Stimulated activated CD8-positive, alpha-beta memory T cell treated with anti-CD3 and anti-CD28 coated beads, Interleukin-12 subunit alpha, Interleukin-12 subunit beta, amount 100 ng/mL, for 4 hours (primary cell): ENCODE measurements at places on chromosomes 6 and 20.

GRCh38 chr6:141848029-141848890, 284.5 kb upstream of the GJE1 start:
- DNase-seq = no peak

GRCh38 chr6:133610971-133611370, 277.9 kb upstream of the TCF21 start:
- DNase-seq = no peak

- DNase-seq = no peak
Observed at GRCh38 chr20:5888041-5888440, 62.3 kb downstream of the TRMT6 start.

DNA sequence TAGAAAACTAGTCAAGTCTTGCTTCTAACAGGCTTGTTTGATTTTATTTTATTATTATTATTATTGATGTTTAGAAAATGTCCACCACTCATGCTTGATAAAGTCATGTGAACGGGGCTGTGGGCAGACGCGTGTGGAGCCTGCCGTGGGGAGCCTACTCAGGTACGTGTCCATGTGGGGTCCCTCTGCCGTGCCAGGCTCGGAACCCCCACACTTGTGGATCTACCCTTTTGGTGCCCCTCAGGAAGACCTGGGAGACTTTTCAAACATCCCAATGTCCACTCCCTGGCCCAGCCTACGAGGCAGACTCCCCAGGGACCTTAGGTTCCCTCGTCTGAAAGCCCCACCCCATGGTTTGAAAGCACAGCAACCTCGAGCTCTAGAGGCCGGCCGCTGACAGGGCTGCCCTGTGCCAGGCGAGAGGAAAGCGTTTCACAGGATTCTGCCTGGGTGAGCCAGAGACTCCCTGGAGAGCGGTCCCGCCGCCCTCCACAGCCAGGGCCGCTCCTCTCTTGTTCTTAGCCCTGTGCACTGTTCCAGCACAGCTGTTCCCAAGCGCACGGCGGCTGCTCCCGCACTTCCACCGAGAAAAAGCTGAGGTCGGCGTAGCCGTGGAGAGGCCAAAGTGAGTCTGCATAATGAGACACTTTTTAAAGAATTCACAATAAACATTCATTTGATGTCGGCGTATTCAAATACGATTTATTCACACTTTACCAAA, 249.7 kb downstream of the TTLL2 start:
- DNase-seq = no peak

GRCh38 chr6:87736809-87737540, 34.9 kb upstream of the AKIRIN2 start:
- DNase-seq = no peak

DNA sequence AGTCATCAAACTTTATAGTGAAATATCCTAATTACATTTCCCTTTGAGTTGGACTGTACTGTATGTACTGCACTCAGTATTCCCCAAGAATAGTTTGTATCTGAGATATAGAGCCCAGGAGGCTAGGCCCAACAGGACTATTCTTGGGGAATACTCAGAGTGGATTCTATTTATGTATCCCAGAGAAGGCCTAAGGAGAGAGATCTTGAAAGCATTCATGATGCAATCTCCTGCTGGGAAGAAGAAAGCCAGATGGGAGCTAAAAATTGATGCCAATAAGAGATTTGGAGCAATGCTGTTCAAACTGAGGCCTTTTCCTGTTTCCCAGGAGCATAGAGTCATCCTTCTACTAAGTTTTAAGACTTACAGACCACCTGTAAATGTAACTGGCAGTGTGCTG, 452.1 kb upstream of the PLCB4 start:
- DNase-seq = no peak

GRCh38 chr20:42164121-42164890, 546.1 kb upstream of the CHD6 start:
- DNase-seq = no peak

GRCh38 chr6:3315841-3316240, 57.1 kb downstream of the PSMG4 start:
- DNase-seq = no peak

- DNase-seq = no peak
Observed at GRCh38 chr6:12869816-12870432, 153.4 kb downstream of the PHACTR1 start.

- no peak for DNase-seq
Observed at GRCh38 chr6:11514672-11515071, 22.9 kb upstream of the TMEM170B start.

DNA sequence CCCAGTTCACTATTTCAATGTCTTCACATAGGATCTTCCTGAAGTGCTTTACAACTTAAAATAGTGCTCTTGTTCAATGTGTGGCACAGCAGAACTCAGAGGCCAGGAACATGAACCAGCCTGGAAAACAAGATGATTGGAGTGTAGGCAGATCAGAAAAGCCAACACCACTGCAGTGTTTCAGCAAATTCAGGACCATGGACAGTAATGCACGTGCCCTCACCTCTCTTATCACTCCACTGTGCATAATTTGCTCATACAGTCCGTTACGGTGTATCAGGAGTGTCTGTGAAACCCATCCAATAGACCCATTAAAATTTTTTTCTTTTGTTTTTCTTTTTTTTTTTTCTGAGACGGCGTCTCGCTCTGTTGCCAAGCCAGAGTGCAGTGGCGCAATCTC, 27.6 kb upstream of the HACE1 start:
- no peak for DNase-seq

GRCh38 chr6:9085709-9086070, 650.3 kb upstream of the SLC35B3 start:
- no peak for DNase-seq

GRCh38 chr20:43095034-43095433, 94.7 kb downstream of the PTPRT start:
- no peak for DNase-seq

- no peak for DNase-seq
Observed at GRCh38 chr6:28709478-28710349, 184.0 kb downstream of the GPX5 start.

GRCh38 chr6:113662688-113663333, 194.3 kb upstream of the MARCKS start:
- DNase-seq = no peak

DNA sequence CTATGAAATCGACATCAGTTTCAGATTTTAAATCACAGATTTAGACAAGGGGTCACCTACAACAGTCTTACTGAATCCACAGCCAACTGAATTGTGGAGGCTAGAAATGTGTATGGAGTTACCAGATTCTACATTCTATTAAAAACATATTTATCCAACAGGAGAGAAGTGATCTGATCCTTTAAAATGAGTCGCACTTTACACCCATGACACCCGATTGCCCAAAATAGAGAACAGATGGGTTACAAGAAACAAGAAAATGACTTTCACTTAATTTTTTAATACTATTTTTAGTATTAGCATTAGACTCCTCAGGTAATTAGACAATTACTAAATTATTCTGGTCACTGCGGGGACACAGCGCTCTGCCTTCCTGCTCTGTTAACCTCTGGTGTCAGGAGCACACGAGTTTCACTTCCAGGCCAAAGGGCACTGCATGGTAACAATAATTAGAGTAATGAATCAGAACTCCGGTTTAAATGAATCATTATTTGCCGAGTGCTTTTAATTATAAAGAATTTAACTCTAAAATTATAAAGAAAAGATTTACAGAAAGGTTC, 108.6 kb downstream of the ATP9A start:
- DNase-seq = no peak

DNA sequence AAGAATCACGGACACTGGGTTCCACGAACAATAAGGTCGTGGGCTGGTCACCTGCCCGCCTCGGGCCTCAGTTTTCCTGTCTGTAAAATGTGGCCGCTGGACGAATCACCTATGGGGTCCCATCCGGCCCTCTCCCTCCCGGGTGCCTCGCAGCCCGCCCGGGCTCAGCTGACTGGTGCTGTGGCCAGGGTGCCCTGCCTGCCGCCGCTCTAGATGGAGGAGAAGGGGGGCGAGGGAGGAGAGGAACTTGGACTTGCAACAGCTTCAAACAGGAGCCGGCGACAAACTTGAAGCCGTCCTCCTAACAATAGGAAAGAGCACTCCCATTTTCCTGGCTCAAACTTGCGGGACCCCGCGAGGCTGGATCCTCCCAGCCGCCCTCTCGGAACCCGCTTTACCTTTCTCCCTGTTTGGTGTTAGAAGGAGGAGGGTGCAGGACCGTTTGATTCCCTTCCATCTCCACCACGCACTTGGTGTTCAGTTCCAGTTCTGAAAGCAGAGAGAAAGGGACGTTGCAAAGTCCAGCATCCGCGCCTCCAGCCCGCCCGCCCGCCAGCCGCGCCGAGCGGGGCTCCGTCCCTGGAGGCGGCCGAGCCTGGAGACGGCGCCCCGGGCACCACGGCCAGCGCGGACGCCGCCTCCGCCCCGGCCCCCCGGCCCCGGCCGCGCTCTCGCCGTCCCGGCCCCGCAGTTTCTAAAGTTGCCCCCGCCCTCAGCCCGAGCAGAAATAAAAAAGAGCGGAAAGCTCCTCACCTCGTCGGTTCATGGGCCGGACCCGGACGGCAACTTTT, 584 bp downstream of the KIF13A start:
- DNase-seq = no peak

GRCh38 chr20:3751675-3752385, 15.7 kb downstream of the ADISSP start:
- peak; percentile 8 for DNase-seq

DNA sequence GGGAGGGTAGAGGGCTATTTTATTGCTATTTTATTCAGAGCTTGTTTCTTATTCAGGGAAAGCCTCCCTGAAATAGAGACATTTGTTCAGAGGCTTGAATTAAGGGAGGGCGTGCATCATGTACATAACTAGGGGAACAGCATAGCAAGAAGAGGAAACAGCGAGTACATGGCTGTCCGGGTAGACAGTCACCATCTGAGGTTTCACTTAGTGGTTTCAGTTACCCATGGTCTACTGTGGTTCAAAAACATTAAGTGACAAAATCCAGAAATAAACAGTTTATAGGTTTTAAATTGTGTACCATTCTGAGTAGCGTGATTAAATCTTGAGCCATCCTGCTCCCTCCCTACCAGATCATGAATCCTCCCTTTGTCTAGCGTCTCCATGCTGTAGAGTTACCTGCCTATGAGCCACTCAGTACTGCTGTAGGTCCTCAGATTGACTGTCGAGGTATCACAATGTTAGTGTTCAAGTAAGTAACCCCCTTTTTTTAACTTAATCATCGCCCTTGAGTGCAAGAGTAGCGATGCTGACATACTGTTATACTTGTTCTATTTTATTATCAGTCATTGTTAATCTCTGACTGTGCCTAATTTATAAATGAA, 791.5 kb downstream of the TFAP2A start:
- no peak for DNase-seq

DNA sequence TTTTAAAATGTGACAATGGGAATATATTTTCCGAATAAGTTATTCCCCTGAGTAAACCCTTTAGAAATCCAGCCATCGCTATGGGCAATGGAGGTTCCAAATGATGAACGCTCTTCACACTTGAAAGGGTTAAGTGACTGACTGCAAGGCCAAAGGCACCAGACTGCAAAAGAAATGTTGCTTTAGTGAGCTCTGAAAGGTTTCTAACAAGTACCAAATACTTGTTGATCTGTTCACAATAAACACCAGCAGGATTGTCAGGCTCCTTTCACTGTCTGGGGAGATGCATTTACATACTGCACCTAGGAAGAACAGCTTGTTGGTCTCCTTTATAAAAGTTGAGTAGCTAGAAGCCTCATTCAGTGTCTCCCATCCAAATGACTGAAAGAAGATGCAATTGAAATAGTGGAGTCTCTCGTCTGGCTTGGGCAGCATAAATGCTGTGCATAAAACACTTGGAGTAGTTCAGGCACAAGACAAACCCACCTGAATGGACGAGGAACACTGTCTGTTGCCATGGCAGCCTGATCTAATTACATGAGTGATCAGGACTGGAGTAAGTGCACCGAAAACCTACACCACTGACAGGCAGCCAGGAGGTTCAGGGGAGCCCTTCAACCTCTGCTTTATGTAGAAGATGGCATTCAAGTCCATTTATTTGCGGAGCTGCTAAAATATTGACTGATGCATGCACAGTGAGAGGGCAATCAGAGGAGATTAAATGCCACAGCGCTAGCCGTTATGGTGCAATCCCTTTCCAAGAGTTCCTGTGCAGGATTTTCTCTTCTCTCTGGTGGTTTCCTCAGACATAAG, 2.9 kb downstream of the ATXN1 start:
- no peak for DNase-seq

DNA sequence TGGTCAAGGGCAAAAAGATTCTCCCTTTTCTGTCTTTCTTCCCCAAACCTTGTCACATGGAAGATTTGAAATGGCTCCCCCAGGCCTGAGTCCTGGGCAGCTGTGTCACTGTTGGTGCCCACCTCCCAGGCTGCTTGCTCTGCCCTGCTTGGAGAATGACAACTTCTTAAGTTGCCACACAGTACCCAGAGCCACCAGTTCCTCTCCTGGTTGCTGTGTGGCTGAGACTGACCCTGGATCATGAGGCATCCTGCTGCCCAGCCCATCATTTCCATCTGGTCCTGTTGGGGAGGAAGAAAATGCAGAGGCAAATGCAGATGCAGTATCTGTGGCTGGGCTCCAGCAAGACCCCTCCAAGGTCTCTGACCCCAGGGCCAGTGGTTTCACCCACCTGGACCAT, 113.7 kb downstream of the PHACTR3 start:
- DNase-seq = no peak

DNA sequence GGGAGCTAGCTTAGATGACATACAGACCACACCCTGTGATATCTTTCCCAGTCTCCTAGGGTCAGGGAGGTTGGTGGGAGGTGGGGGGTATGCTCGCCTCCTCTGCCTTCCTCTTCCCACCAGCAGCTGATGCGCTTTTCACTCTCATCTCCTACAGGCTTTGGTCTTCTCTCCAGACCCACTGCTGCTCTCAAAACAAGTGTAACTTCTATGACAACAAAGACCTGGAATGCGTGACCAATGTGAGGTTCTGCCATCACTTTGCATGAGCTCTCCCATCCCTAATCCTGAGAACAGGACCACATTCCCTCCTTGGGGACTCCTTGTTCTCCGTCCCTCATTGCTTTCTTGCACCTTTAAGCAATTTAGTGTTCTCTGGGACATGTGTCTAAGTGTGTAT, 2.7 kb downstream of the CTSA start:
- DNase-seq = no peak

- DNase-seq = no peak
Observed at GRCh38 chr20:1595333-1595732, 24.5 kb downstream of the SIRPB1 start.

GRCh38 chr6:131911951-131912350, 39.2 kb downstream of the CCN2 start:
- DNase-seq = no peak

DNA sequence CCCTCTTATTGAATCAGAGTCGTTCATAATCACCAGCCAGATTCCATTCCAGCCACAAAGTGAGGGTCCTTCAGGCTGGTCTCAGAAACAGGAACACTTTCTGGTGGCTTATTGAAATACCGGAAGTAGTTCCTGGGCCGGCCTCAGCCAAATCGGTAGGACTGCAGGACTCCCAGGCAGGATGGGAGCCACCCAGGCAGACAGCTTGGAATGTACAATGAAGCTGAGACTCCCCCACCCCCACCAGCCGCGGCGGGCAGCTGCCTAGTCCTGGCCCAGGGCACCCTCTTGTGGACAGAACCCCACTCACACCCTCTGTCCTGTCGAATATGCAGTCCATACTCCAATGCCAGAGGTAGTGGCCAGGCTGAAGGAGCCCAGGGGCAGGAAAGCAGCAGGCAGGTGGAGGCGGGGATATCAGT, 43.8 kb downstream of the MDFI start:
- DNase-seq = peak; percentile 46

GRCh38 chr6:158026901-158027589, 45.4 kb downstream of the SYNJ2 start:
- no peak for DNase-seq
